ENCODE measurements at places on chromosomes 7 and 10.
A peak's percentile ranks its signal among the peaks of the same experiment; 100 is the strongest.

- no peak for DNase-seq
Observed at GRCh38 chr7:119994928-119995327, 278.0 kb upstream of the KCND2 start.

DNA sequence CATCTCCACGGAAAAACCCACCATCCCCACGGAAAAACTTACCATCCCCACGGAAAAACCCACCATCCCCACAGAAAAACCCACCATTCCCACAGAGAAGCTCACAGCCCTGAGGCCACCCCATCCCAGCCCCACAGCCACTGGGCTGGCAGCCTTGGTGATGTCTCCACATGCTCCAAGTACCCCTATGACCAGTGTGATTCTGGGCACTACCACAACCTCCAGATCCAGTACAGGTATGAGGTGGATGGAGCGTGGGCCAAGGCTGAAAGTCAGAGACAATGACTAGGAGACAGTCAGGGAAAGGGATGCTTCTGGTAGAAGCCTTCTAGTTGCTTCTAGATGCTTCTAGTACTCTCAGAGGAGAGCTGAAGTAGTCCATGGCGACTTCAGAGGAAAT lies 19.6 kb downstream of the ZAN start:
- no peak for DNase-seq

DNA sequence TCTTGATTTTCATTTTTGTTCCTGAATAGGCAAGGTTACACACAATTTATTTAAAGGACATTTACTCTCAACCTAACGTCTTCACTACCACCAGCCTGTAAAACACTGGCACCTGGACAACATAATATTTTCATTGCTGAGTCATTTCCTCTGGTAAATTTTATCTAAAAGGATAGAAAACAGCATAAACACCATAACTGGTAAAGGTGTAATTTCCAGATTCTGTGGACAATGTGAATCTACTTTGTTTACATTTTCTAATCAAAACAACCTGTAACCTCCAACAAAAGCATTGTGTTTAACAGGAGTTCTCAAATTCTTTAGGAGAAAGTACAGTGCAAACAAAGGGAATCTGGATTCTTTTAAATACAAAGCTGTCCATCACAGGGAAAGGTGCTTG lies 472.0 kb upstream of the AKR1E2 start:
- DNase-seq = no peak

GRCh38 chr10:34956756-34957155 lies 133.4 kb downstream of the CUL2 start:
- DNase-seq = no peak

DNA sequence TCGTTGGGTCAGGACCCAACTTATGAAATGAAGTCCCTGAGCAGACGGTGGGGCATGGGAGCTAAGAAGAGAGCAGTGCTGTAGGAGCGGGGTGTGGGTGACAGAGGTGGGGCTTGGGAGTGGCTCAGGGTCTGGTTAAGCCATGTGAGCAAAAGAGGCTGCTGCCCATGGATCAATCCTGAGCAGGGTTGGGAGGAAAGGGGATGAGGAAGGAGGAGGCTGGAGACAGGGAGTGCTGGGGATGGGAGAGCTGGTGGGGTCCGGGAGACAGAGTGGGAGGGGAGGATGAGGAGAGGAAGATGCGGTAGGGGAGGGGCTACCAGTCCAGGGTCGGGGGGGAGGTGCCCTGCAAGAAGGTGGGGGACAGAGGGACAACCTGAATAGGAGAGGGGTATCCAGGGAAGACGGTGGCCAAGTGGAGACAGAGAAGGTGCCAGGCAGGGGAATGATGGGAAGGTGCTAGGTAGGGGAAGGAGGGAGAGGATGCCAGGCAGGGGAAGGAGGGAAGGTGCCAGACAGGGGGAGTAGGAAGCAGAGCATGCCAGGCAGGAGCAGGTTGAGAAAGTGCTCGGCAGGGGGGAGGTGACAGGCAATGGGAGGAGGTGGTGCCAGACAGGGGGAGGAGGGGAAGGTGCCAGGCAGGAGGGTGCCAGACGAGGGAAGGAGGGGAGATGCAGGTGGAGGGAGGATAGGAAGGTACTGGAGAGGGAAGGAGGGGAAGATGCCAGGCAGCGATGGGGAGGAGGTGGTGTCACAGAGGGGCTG lies 27.5 kb upstream of the SMARCD3 start:
- DNase-seq = no peak

DNA sequence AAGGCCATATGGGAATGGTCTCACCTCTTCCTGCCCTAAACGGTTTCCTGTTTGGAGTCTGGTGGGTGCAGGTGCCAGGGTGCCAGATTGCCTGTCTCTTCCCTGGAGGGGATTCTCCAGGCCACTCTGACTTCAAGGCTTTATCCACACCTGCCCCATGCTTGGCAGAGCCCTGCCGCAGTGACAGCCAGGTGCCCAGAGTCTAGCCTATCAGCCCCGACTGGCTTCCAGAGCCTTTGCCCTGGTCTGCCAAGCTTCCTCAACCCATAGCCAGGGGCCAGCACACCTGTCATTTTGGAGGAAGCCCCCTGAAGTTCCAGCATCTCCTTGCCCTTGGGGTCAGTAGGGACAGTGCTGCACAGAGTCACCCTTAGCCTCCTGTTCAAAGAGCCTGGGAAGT lies 21.6 kb downstream of the TBATA start:
- DNase-seq = no peak

DNA sequence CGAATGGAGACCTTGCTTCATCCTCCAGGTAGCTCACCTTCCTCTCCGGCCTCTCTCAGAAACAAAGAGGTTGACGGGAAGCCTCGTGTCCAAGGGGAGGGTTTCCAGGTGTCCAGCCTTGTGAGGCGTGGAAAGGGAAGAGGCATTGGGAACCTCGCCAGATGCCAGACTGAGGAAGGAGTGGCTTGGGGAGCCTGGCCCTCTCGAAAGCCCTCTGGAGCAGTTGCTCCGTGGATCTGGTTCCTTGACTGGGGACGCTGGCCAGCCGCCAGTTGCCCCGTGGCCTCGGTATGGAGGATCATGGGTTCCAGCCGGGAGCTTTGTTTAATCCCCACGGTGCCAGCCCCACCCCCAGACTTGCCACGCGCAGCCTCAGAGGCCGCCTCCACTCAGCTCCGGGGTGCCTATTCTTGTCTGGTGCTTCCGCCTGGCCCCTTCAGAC lies 30.3 kb upstream of the SUN1 start:
- no peak for DNase-seq

- no peak for DNase-seq
Observed at GRCh38 chr10:49230004-49230403, 41.8 kb upstream of the TMEM273 start.

- no peak for DNase-seq
Observed at GRCh38 chr10:88557658-88558057, 25.5 kb downstream of the RNLS start.

GRCh38 chr7:41956705-41957104 lies 253.8 kb upstream of the INHBA start:
- DNase-seq = no peak

- no peak for DNase-seq
Observed at GRCh38 chr10:33704214-33704830, 369.9 kb upstream of the NRP1 start.

DNA sequence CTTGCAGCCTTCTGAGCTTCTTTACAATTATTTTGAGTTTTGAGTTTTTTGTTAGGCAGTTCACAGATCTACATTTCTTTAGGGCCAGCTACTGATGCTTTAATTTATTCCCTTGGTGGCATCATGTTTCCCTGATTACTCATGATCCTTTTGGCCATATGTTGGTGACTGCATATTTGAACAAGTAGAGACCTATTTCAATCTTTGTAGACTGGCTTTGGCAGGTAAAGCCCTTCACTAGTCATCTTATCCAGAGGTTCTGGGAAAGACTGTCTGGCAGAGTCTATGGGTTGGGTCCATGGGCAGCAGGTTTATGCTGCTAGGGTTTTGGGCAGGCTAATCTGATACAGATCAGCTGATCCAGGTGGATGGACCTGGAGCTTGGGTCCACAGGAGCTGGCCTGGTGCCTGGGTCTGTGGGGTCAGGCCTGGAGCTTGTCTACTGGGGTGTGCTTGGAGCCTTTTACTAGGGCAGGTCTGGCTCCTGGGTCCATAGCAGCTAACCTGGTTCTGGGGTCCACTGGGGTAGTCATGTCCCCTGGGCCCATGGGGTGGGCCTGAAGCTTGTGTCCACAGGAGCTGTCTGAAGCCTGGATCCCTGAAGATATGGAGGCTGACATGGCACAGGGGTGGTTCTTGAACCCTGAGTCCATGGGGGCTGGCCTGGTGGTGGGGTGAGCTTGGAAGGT lies 72.7 kb downstream of the GPR85 start:
- DNase-seq = no peak

DNA sequence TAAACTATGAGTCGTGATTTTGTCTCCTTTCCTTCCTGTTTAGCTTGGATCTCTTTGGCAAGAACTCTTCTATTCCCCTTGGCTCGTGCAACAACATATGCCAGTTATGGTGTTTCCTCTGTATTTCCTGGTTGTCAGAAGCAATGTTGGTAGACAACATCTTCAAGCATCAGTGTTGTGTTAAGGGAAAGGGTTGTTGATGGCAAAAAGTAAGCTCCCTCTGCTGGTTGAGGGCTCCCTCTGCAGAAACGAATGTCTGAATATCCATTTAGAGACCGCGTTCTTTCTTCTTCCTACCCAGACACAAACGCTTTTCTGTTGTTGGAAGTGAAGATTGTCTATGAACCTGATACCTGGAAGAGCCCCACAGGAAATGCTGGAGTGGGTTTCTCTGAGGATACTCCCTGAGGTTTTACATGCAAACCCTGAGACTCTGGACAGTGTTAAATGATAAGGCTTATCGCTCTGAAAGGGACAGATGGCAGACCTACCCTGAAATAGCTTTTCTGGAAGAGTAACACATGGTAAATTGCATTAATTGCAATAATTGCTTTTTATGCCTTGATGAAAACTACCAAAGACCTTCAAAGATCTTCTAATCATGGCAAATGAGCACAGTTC lies 23.5 kb upstream of the C1QL3 start:
- DNase-seq = peak; percentile 62
